ENCODE measurements at places on chromosomes 4 and X.
A peak's percentile ranks its signal among the peaks of the same experiment; 100 is the strongest.

DNA sequence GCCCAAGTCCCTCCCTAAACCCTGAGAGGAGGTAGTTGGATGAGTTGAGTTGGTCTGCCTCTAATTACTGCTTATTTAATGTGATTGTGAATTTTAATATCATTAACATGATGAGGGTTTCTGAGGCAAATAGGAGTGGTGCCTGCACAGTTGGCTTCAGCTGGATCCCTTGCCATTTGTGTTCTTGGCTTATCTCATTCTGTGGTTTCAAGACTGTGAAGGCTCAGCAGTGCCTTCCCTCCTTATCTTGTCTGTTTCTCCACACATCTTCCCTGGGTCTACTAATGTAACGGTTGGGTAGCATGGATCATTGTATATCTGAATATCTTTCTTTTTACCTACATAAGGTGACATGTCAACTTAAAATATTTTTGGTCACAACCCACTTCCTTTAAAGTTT lies 1.6 kb upstream of the SLC10A4 start:
- DNase-seq, result no peak

- DNase-seq, result peak; percentile 24
Observed at GRCh38 chr4:53775381-53775780, 184.1 kb upstream of the LNX1 start.

DNA sequence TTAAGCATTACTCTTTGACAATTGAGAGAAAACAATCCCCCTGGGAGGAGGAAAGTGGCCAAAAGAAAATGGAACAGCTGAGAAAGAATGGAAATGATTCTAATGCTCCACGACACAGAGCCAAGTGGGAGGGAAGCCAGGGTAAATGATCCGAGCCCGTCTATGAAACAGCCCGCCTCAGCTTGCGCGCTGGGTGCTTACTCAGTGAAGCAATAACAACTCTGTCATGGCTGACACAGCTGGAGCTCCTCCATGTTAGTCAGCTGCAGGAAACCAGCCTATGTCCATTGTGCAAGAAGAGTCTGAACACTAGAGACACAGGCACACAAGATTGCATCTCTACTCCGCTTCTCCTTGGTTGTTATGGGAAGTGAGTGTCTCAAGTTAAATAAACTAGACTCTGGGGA lies 19.3 kb downstream of the NOA1 start:
- DNase-seq, result peak; percentile 97

GRCh38 chr4:161992317-161992716 lies 171.5 kb downstream of the FSTL5 start:
- no peak for DNase-seq

- DNase-seq, result no peak
Observed at GRCh38 chr4:26337612-26338011, 16.8 kb downstream of the RBPJ start.

GRCh38 chr4:54192811-54193210 lies 36.3 kb upstream of the PDGFRA start:
- no peak for DNase-seq

DNA sequence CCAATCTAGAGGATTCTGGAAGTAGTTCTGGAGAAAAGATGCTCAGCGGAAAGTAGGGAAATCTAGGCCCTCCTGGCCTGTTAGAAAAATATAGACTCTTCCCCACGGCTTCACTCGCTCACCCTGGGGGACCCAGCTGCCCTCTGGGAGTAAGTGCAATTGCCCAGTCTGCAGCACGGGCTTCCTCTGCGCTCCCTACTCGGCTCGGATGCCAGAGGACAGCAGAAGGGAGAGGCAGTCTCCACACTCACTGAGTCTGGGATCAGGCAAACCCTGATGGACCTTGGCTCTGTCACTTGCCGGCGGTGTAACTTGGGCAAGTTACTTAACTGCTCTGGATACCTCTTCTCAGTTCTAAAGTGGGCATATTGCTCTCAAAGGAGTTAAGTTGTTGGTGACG lies 2.1 kb downstream of the SHISA3 start:
- DNase-seq, result no peak

GRCh38 chr4:124173912-124174311 lies 538.6 kb downstream of the ANKRD50 start:
- peak; percentile 12 for DNase-seq

- no peak for DNase-seq
Observed at GRCh38 chrX:2145692-2146367, 354.9 kb downstream of the DHRSX start.

DNA sequence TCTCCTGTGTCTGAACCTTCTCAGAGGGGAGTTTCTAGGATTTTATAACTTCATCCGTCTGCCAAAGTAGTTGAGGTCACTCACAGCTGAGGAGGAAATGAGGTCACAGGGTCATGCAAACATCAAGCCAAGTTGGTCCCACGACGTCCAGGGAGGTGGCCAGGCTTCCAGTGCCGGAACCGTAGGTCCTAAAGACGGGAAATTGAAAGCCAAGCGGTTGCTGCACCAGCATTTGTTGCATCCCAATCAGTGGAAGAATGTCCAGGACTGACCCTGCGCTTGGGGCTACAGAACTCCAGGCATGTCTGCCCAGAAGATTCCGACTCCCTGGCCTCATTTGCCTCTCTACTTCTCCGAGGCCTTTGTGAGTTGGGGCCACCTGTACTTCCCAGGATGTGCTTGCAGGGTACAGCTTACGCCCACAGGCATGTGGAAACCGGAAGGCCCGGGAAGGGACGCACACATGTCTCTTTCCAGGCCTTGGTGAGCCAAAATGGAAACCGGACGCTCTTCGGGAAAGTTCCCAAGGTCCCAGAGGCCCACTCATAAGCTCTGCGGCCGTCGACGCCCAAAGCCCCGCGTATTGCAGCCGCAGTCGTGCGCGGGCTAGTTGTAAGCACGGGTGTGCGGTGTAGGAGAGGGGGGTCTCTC lies 9.3 kb downstream of the PRDM8 start:
- DNase-seq, result peak; percentile 67

DNA sequence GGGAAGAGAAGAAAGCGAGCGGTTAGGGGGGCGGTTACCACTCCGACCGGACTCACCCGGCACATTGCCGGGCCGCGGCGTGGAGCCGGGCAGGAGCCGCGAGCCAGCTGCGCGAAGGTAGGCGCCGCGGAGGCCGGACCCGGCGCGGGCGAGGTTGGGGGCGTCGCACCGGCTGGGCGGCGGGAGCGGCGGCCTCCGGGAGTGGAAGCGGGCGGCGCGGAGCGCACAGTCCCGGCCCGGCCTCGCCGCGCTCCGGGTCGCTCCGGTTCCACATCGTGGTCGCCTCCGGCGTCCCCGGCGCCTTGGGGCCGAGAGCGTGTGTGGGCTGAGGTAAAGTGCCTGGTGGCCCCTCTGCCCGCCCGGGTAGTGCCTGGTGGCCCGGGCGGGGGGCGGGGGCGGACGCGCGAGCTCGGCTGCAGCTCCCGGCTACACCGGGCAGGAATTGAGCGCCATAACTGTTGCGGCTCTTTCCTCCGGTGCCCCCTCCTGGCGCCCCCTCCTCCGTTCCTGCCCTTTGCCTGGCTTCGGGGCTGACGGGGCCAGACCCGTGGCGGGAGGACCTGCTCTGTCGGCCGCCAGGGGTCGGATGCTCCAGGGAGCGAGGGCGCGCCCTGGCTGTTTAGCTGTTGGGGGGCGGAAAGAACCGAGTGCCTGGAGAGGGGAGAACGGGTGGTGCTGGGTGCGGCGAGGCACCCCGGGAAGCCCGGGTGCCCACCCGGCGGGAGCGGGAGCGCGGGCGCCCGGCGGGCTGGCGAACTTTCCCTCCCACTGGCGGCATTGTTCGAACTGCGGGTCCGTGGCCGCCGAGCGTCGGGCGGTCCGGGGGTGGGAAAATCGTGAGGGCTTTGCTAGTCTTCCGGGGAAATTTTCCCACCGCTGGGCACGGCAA lies 626 bp downstream of the JADE3 start:
- DNase-seq, result peak; percentile 27

GRCh38 chr4:107065201-107065600 lies 29.1 kb upstream of the DKK2 start:
- no peak for DNase-seq

DNA sequence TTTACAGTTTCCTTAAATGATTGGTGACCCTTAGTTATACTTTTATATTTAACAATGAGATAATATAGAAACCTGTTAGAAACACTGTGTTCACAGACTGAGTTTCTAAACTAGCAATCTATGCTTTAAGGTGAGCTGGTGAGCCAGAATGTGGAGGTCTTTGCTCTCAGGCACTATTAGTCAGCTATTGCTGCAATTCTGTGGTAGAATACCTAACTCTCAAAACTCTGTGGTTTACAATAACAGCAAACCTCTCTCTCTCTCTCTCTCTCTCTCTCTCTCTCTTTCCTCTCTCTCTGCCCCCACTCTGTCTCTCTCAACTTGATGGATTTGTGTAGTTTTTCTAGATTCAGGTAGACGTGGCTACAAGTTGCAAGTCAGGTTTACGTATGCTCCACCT lies 17.6 kb upstream of the LCORL start:
- DNase-seq, result no peak

GRCh38 chrX:115174548-115174947 lies 14.7 kb upstream of the RBMXL3 start:
- no peak for DNase-seq

DNA sequence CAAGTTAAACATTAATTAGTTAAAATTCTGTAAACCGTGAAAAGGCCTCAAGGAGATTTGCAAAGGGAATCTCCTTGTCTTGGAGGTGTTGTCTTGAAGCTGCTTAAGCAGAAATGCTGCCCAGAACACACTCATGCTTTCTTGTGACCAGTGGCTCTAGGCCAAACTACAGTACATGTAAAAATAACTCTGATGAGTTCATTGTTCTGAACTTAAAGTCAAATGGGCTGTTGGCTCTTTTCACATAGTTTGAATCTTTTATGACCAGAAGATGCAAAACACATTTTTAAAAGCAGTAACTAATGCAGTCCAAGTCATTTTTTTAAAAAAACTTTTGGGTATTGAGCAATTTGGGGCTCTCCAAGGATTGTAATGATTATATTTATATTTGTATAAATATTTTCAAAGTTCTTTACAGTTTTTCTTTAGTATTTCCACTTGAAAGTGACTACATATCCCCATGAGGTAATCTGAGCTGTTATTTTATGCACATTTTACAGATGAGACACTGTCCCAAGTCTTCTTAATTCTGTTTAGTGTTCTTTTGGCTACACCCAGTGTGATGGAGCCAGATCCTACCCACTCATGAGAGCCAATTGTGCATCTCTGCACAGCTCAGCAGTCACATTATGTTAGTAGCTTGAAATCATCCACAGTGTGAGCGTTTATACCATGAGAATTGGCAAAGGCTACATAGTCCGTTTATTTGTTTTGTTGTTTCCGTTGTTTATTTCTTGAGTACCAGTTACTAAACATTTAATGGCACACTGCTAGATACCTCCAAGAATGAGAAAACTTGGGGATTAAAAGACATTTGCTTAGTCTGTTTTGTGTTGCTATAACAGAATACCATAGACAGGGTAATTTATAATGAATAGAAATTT lies 112.8 kb upstream of the ATXN3L start:
- peak; percentile 95 for DNase-seq

DNA sequence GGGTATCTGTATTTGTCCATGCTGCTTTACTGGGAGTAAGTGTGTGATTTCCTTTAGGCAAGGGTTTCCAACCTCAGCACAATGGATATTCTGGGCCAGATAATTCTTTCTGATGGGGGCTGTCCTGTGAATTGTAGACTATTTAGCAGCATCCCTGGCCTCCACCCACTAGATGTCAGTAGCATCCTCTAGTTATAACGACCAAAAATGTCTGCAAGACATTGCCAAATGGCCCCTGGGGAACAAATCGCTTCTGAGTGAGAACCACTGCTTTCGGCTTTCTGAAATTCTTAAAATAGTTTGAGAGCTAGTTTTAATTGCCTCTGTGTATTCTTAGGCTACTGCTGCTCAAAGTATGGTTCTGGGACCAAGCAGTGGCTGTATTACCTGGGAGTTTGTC lies 81.2 kb upstream of the GPM6B start:
- DNase-seq, result peak; percentile 19

DNA sequence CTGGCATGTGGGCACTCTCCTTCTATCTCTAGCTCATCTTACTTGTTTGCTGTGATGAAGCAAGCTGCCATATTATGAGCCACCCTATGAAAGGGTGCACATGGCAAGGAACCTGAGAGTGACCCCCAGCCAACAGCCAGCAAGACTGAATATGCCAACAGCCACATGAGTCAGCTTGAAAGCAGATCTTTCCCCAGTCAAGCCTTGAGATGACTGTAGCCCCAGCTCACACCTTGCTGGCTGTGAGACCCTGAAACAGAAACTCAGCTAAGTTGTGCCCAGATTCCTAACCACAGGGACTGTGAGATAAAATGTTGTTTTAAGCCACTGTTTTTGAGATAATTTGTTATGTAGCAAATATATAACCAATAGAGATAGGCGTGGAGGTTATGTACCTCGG lies 36.2 kb downstream of the KDM5C start:
- no peak for DNase-seq

GRCh38 chr4:6776920-6777635 lies 5.4 kb upstream of the KIAA0232 start:
- no peak for DNase-seq

DNA sequence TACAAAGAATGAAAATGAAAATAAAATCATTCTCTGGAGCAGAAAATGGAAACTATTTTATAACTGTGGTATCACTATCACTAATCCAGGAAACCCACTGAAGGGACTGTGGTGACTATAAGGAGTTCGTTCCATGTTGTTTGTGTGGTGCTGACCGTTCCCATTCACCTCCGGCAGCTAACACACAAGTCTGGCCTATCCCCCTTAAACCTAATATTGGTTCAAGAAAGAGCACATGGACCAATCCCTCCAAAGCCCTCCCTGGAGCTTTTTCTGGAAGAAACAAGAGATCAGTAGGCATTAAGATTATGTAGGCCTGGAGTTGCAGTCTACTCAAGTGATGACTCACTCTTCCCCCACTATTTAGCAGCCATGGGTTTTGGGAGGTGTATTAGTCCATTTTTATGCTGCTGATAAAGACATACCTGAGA lies 25.9 kb upstream of the FAM241A start:
- no peak for DNase-seq

- no peak for DNase-seq
Observed at GRCh38 chrX:1853447-1853846, 238.6 kb downstream of the ASMT start.

DNA sequence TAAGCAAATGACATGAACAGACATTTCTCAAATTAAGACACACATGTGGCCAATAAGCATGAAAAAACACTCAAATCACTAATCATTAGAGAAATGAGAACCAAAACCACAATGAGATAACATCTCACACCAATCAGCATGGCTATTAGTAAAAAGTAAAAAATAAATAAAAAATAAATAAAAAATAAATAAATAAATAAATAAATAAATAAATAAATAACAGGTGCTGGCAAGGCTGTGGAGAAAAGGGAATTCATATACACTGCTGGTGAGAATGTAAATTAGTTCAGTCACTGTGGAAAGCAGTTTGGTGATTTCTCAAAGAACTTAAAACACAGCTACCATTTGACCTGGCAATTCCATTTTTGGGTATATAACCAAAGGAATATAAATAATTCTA lies 167.1 kb upstream of the CNKSR2 start:
- no peak for DNase-seq

DNA sequence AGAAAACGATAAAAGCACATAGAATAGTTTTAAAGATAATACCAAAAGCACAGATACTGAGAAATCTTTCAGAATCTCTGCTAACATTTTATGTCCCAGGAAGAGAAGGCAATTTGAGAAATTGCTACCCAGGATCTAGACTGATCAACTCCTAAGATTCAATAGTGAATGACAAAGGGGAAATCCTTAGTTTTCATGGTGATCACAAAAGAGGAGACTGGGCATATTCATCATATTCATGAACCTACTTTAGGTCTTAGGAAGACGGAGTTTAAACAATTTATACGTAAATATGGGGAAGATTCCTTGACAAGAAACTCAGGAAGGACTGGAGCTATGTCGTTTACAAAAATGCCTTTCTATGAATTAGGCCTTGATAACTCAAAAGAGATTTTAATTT lies 87.3 kb downstream of the SHISA3 start:
- no peak for DNase-seq

GRCh38 chr4:59127743-59128142 lies 2017.6 kb upstream of the IGFBP7 start:
- no peak for DNase-seq
